Choroid plexus epithelial cell (primary cell): ENCODE measurements at places on chromosomes 1 and 21.
A peak's percentile ranks its signal among the peaks of the same experiment; 100 is the strongest.

DNA sequence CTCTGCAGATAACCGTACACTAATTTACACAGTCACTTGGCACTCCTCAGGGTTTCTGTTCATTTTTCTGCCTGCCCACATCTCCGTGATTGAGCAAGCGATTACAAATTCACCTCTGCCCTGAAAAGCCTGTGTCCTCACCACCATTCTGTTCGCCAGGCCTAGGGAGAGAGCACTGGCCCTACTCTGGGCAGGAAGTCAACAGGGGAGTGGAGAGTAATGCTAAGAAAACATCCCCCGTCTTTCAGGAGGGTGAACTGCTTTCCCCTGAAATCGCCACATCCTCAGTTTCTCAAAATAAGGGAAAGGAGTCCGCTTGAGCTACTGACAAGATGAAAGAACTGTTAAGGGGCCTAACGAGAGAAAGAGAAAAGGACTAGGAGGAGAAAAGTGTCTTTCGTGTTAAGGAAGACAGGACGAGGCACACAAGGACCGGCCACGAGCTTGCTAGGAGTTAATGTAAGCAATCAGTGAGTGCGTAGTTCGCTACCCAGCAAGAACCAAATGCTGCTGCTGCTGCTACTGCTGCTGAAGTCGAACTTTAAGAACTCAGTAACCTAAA, 632 bp downstream of the PEX19 start:
- peak; percentile 87 for DNase-seq

- DNase-seq, result peak; percentile 13
Observed at GRCh38 chr1:55359611-55360010, 144.4 kb upstream of the USP24 start.

DNA sequence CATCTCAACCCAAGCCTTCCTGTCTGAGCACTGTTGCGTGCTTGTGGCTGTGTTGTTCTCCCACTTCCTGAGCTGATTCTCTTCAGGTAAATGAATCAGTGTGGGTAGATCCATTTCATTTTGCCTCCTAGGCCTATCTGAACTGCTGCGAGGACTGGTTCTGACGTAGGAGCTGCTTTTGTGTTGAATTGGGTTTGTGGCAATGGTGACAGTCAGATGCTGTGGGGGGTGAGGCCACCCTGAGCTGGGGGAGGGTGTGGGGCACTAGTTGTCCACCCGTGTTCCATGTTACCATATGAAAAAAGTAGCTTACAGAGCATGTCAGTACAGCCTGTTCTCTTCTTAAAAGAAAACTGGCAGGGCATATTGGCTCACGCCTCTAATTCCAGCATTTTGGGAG, 81.5 kb downstream of the MRPS6 start:
- DNase-seq, result no peak

- peak; percentile 86 for DNase-seq
Observed at GRCh38 chr1:51627672-51628071, 10.8 kb downstream of the OSBPL9 start.

DNA sequence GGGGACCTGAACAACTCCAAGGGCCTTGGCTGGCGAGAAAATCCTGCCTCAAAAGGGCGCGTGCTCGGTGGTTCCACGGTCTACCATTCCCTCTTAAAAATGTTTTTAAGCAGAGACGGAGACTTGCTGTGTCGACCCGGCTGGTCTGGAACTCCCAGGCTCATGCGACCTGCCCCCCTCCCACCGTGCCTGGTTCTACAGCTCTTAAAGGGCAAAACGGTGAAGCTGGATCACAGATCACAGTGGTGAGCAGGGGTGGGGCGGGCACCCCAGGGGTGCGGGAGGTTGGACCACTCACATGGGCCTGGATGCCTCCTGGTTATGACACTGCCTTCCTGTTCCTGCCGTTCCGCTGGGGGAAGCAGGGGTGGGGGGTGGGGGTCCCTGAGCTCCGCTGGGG, 4.2 kb upstream of the C1orf159 start:
- DNase-seq, result no peak
